ENCODE measurements at places on chromosomes 3 and 15. TPM values are rescaled to one million over a fixed set of nuclear protein-coding genes. Genes with fewer than 3 reads are reported as not detected.

The GOLGA6A gene
- total RNA-seq: not detected

The SLC28A1 gene
- total RNA-seq: not detected

The RPP14 gene
- total RNA-seq: 10.7 TPM

The TMCO5A gene
- not detected for total RNA-seq

The SIDT1 gene
- 23.9 TPM for total RNA-seq

The SH3GL3 gene
- not detected for total RNA-seq

The ACVR2B gene
- 7.0 TPM for total RNA-seq

The SNX22 gene
- total RNA-seq: 0.55 TPM

The GADL1 gene
- not detected for total RNA-seq

The CKMT1B gene
- not detected for total RNA-seq

The ACTC1 gene
- not detected for total RNA-seq

The ANKUB1 gene
- not detected for total RNA-seq

The EFHB gene
- total RNA-seq: 0.58 TPM

The SV2B gene
- total RNA-seq: not detected

All from activated CD4-positive, alpha-beta memory T cell treated with anti-CD3 and anti-CD28 coated beads, Interleukin-2, amount 10 ng/mL, durations not matched to agents 7 days and 5 days (primary cell).